IMR-90 (cell line): ENCODE measurements at places on chromosomes 3 and 15. TPM values are rescaled to one million over a fixed set of nuclear protein-coding genes. Genes with fewer than 3 reads are reported as not detected.

The SPINK8 gene
- total RNA-seq, result not detected in 2 replicates

DNA sequence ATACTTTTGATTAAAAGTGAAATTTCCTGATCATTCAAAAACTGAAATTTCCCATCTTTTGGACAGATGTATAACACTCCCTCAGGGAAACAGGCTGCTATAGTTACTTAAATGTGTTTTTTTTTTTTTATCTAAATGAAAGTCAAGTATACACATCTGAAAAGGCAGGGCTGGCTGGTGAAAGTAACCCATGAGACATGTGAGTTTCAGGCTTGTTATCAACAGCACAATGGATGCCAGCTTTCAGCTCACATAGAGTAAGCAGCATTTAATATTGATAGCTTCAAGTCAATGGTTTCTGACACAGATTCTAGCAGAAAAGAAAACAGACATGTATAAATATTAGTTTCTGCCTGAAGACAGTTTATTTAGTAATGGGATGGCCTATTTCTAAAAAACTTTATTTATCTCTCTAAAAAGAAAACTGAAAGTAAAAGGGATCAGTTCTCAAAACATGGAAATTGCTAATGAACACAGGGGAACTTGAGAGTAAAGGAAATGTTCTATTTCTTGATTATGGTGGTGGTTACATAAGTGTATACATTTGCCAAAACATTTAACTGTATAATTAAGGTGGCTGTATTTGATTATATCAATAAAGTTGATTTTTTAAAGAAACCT is 89.7 kb upstream of the CMC1 start:
- no peak for DNase-seq

- no peak for DNase-seq
Measured at GRCh38 chr3:13474776-13475303, 5.3 kb upstream of the HDAC11 start.

The RAB6B gene
- 0.18 and 0.28 TPM in 2 replicates for total RNA-seq

DNA sequence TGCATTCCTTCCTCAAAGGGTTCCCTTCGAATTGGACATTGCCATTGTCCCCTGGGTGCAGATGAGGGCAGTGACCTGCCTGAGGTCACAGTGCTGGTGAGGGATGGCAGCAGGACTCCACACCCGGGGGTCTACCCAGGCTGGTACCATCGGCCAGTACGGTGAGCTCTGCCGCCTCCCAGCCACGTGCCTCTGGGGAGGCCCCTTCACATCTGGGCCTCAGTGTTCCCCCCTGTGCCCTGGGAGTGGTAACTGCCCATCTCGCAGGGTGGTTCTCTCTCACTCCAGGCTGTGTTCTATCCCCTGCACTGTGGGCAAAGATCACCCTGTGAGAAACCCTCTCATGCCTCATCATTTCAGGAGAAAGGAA is 99.4 kb upstream of the IQSEC1 start:
- no peak for DNase-seq

The SPATA12 gene
- total RNA-seq, result under 0.01 TPM in 1 of 2 replicates, not detected in the other

DNA sequence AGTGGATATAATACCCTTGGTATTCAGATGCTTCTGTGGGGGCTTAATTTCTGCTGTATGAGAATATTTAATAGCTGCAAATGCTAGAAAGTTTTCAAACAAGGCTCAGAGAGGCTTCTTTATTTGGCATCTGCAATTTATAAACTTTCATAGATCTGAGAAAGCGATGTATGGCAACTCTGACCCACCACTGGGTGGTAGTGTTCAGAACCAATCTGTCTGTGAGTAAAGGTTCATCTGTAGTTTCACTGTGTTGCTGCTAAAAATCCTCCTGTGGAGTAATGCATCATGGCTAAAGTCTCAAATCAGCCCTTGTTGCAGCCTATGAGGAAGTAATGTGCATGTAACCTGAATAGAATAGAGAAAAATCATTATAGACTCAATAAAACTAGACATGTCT is 47.4 kb downstream of the CLSTN2 start:
- DNase-seq, result no peak

DNA sequence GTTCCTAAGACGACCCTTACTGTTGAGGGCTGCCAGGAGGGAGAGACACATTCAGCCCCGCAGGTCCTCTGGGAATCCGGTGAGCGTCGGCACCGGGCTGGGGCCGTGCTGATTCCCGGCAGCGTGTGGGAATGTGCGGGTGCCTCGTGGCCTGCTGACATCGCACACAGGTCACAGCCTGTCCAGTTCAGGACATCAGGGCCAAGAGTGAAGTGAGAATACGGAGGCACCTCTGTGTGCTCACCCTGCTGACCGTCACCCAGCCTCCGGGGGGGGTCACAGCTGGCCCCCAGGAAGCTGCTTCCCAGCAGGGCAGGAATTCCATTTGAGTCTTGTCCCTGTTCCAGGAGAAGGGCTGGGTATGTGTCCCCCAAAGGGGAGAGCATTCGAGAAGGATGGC is 53.6 kb downstream of the PGPEP1L start:
- no peak for DNase-seq

- peak; percentile 71 for DNase-seq
Measured at GRCh38 chr15:72199721-72200212, 2.2 kb upstream of the GRAMD2A start.

- DNase-seq, result no peak
Measured at GRCh38 chr3:107308716-107309115, 68.5 kb upstream of the CCDC54 start.

GRCh38 chr3:183354874-183355273 is 73.5 kb downstream of the MCF2L2 start:
- DNase-seq, result no peak

DNA sequence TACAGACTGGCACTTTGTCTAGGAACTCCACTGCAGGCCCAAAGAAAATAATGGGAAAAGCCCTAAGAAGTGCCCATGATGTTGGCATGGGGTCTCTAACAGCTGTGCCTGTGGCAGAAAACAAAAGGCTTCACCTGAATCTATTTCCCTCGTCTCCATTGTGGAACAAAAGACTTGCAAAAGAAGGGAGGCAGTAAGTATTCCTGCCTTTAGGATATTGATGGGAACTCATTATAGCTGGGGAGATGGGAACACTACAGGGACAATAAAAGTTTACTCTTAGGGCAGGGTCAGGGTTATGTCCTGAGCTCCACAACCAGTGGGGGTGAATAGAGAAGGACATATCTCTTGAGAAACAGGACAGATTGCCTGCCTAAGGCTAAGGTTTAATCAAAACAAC is 930.6 kb upstream of the EPHA6 start:
- DNase-seq, result no peak

The IGSF11 gene
- 0.18 TPM in 1 of 2 replicates, not detected in the other for total RNA-seq

- no peak for DNase-seq
Measured at GRCh38 chr15:60766391-60767128, 287.6 kb upstream of the ICE2 start.

- DNase-seq, result peak; percentile 23
Measured at GRCh38 chr3:189144645-189145044, 27.1 kb upstream of the TPRG1 start.

- peak; percentile 6 for DNase-seq
Measured at GRCh38 chr3:24151594-24151993, 206.5 kb downstream of the NR1D2 start.

The ATP8B4 gene
- 0.54 and 0.56 TPM in 2 replicates for total RNA-seq

DNA sequence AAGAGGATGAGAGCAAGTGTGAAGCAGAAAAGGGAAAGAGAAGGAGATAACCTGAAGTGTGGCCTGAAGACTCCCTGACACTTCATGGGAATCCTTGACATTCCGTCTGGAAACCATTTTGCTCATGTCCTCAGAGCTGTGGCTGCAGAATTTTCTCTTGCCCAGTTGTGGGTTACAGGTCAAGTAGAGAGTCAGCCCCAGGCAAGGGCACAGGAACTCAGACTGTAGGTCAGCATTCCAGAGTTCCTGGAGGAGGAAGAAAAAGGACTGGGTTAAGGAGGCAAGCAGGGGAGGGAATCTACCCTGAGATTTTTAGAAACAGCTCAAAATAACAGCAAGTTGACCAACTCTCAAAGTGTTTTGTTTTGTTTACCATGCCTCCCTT is 4.1 kb upstream of the THSD4 start:
- DNase-seq, result no peak
